ENCODE measurements at places on chromosomes 4 and X. TPM values are rescaled to one million over a fixed set of nuclear protein-coding genes. Genes with fewer than 3 reads are reported as not detected.

IL2 gene
- total RNA-seq: not detected

CT55 gene
- total RNA-seq: not detected

BST1 gene
- total RNA-seq: 2.7 TPM

SYTL5 gene
- total RNA-seq: 2.5 TPM

MSANTD1 gene
- 3.4 TPM for total RNA-seq

MID1 gene
- total RNA-seq: 10.3 TPM

ETDB gene
- not detected for total RNA-seq

ALB gene
- 0.49 TPM for total RNA-seq

C4orf36 gene
- total RNA-seq: 2.2 TPM

GPC3 gene
- total RNA-seq: 3.7 TPM

TACR3 gene
- total RNA-seq: 3.2 TPM

EBP gene
- 25.6 TPM for total RNA-seq

ZBED1 gene
- 27.3 TPM for total RNA-seq

IL13RA1 gene
- total RNA-seq: 4.2 TPM

TMEM33 gene
- 38.4 TPM for total RNA-seq

PDS5A gene
- 58.3 TPM for total RNA-seq

HPGD gene
- total RNA-seq: 3.0 TPM

EDA2R gene
- total RNA-seq: 0.49 TPM

ITGB1BP2 gene
- 1.7 TPM for total RNA-seq

NSUN7 gene
- 6.9 TPM for total RNA-seq

TEX11 gene
- total RNA-seq: under 0.01 TPM

NAP1L5 gene
- 43.5 TPM for total RNA-seq

HMX1 gene
- total RNA-seq: 0.74 TPM

LNX1 gene
- total RNA-seq: 36.9 TPM

TDO2 gene
- not detected for total RNA-seq

SULT1E1 gene
- 5.4 TPM for total RNA-seq

TMEM31 gene
- not detected for total RNA-seq

MAGEB6B gene
- total RNA-seq: not detected

RHOXF2 gene
- not detected for total RNA-seq

TEX13D gene
- total RNA-seq: under 0.01 TPM

EPGN gene
- 0.49 TPM for total RNA-seq

NEUROG2 gene
- total RNA-seq: 25.1 TPM

XAGE2 gene
- not detected for total RNA-seq

CYLC1 gene
- not detected for total RNA-seq

SGMS2 gene
- total RNA-seq: 2.5 TPM

EDNRA gene
- total RNA-seq: 5.4 TPM

DDX53 gene
- total RNA-seq: not detected

LANCL3 gene
- 1.5 TPM for total RNA-seq

RIBC1 gene
- total RNA-seq: 0.74 TPM

ANOS1 gene
- total RNA-seq: 23.4 TPM

PNMA3 gene
- 12.3 TPM for total RNA-seq

TGIF2LX gene
- not detected for total RNA-seq

PAGE1 gene
- total RNA-seq: 0.49 TPM

DRD5 gene
- total RNA-seq: 0.74 TPM

REPS2 gene
- 14.8 TPM for total RNA-seq

NOCT gene
- total RNA-seq: 10.8 TPM

All from temporal lobe (tissue), 4 donors.